Fibroblast of skin of left biceps (primary cell): ENCODE measurements at places on chromosomes 5 and 9.

GRCh38 chr5:54736003-54736797 is 218.6 kb downstream of the SNX18 start:
- no peak for DNase-seq

GRCh38 chr9:123960965-123961364 is 31.0 kb upstream of the DENND1A start:
- DNase-seq: no peak

DNA sequence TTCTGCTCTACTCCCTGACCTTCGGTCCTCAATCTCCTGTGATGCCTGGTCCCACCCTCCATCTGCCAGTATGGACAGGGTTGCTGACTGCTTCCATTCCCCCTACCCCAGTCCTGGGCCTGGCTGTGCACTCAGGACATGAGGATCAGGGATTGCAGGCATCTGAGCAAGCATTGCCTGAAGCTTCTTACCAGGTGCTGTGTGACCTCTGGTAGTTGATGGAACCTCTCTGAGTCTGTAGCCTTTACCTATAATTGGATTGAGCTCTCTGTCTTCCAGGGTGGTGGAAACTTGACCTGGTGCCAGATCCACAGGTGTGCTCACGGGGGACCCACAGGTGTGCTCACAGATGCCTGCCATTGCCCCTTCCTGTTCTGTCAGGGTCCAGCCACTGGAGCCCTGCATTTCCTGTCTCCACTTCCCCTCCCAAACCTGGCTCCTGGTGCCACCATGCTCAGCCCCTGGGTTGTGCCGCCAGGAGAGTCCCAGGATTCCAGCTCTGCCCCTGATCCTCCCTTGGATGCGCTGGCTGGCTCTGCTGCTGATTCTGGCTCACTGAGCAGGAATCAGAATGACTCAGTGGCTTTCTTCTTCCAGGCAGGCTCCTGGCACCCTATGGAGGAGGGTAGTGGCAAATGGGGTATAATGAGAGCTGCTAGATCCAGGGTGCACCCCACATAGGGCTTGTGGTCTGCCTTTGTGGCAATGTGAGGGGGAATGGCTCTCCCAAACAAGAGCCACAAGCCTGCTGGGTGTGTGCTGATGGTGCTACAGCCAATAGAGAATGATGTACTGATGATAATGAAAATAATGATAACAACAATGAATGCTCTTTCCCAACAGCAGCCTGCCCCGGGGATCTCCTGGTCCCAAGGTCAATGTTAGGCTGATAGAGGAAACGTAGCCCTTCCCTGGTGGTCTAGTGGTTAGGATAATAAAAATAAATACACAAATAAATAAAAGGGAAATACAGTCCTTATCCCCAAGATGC is 35.2 kb upstream of the PSD2 start:
- DNase-seq: no peak

GRCh38 chr9:124869466-124869985 is 7.6 kb downstream of the ARPC5L start:
- no peak for DNase-seq

- DNase-seq: no peak
These were observed 13.3 kb upstream of the BASP1 start for GRCh38 chr5:17204133-17204489.

GRCh38 chr5:168972731-168973130 is 328.2 kb downstream of the SLIT3 start:
- DNase-seq: no peak

DNA sequence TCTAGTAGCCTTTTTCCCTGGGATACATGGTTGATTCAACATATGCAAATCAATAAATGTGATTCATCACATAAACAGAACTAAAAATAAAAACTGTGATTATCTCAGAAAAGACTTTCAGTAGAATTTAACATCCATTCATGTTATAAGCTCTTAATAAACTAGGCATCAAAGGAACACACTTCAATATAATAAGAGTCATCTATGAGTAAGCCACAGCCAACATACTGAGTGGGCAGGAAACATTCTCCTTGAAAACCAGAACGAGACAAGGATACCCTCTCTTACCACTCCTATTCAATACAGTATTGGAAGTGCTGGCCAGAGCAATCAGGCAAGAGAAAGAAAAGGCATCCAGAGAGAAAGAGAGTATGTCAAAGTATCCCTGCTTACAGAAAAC is 239.9 kb downstream of the ATPSCKMT start:
- DNase-seq: no peak

GRCh38 chr5:42321785-42322184 is 101.5 kb upstream of the GHR start:
- DNase-seq: no peak

DNA sequence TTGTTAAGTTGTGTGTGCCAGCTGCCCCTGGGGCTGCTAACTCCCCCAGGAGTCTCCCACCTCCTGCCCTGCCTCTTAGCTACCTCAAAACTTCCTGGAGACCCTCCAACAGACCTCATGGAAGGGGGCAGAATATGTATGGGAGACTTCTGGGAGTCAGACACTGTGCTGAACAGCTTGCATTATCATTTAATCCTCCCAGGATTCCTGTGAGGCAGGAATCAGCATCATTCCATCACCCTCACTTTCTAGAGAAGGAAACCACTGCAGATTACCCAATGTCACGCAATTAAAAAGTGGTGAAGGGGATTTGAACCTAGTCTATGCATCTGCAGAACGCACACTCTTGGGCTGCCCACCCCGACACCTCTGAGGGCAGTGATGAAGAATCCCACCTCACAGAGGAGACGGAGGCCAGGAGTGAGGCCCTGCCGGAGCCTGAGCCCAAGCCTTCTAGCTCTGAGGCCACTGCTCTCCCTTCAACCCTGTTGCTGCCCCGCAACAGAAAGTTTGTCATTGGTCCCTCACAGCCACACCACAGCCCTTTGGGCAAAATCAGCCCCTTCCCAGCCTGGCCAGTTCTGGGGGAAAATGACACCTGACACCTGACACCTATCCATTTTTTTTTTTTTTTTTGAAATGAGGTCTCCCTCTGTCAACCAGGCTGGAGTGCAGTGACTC is 30.3 kb upstream of the IL17B start:
- no peak for DNase-seq

GRCh38 chr9:14153310-14153720 is 160.6 kb downstream of the NFIB start:
- DNase-seq: peak; percentile 36

DNA sequence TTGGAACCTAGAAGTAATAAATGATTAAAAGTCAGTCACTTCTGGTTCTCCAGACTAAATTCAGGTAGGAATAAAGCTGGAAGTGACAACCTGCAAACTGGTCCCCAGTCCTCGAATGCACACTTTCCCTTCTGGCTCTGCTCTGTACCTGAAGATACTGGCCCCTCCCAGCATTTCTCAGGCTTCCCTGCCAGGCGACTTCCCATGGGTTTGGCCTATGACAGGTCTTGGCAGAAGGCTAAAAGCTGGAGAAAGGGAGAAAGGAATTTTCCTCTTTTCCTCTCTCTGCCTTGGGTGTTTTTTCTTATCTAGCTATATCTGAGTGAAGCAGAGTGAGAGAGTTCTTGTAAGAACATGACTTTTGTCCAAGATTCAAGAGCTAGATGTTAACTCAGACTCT is 1005.7 kb downstream of the DTWD2 start:
- no peak for DNase-seq

DNA sequence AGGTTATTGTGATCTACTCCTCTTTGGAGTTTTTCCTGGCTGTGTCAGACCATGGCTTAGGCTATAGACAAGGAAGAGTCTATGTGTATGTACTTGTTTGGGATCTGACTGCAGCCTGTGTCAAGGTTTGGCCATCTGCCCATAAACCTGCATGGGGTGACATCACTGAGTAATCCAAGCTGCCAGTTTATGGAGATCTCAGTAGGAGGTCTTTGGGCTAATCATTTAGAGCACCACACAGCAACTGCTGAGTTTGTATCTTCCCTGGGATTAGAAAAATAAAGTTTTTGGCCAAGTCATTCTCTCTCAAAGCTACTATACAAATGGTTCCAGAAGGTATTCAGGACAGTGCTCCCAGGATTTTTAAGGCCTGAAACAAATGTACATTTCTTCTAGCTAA is 65.5 kb upstream of the HSPB3 start:
- peak; percentile 87 for DNase-seq

GRCh38 chr9:89179895-89180734 is 1.5 kb upstream of the SHC3 start:
- DNase-seq: peak; percentile 95
